ENCODE measurements at places on chromosomes 3 and 15. TPM values are rescaled to one million over a fixed set of nuclear protein-coding genes. Genes with fewer than 3 reads are reported as not detected.

DNA sequence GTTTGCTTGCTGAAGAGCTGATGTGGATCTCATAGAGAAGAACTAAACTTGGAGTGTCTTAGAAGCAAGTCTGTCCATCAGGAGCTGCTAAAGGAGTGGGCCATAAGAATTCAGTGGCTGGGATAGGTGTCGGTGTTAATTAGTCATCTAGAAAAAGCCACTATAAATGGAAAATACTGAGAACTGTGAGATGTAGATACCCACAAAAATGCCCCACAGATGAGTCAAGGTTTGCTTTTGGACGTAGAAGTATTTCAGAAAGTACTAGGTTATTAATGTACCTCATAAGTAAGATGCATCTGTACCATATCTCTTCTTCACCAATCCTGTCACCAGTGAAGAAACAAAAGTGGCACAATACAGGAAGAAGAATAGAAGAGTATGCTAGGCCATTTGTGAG, 530.9 kb upstream of the TGFBR2 start:
- H3K27me3 ChIP-seq, result no peaks in the 10 kb centered on the region
- H3K27ac ChIP-seq, result no peak overlapping the region
- no peaks in the 10 kb centered on the region for H3K4me1 ChIP-seq
- no peak for DNase-seq

- no peaks in the 10 kb centered on the region for H3K36me3 ChIP-seq
- H3K4me3 ChIP-seq, result no peak overlapping the region
- H3K4me1 ChIP-seq, result peaks cover 21% of the 10 kb centered on the region
- DNase-seq, result peak; percentile 75
- no peaks in the 10 kb centered on the region for H3K27me3 ChIP-seq
These were observed 842 bp downstream of the PCCB start for GRCh38 chr3:136250903-136251460.

DNA sequence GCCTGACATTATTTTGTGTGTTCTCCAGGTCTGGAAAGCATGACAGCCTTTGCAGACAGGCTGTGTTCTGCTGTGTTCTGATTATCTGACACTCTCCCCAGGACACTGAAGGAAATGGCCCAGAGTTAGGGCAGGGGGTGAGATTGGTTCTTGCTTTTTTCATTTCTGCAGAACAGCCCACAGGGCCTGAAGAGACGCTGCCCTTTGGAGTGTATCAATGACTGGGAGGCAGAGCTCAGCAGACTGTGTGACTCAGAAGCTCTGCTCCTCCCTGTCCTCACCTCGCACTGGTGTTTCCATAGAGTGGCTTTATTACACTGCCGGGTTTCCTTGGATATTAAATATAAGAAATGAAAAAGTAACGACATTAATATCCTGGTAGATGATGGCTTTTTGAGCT, 523.6 kb downstream of the NTRK3 start:
- no peak for DNase-seq
- H3K27ac ChIP-seq, result no peak overlapping the region
- H3K36me3 ChIP-seq, result no peaks in the 10 kb centered on the region
- H3K4me3 ChIP-seq, result no peak overlapping the region
- no peaks in the 10 kb centered on the region for H3K4me1 ChIP-seq

- H3K4me3 ChIP-seq, result no peak overlapping the region
- no peaks in the 10 kb centered on the region for H3K27me3 ChIP-seq
- no peak overlapping the region for H3K27ac ChIP-seq
- no peak for DNase-seq
These were observed 791.6 kb downstream of the ROBO1 start for GRCh38 chr3:78976200-78976599.

- H3K36me3 ChIP-seq, result no peaks in the 10 kb centered on the region
- H3K4me3 ChIP-seq, result no peak overlapping the region
- H3K27ac ChIP-seq, result no peak overlapping the region
- no peak for DNase-seq
- H3K27me3 ChIP-seq, result no peaks in the 10 kb centered on the region
These were observed 11.2 kb upstream of the MTMR14 start for GRCh38 chr3:9638155-9638554.

- H3K36me3 ChIP-seq, result no peaks in the 10 kb centered on the region
- no peaks in the 10 kb centered on the region for H3K27me3 ChIP-seq
- H3K27ac ChIP-seq, result no peak overlapping the region
- peak; percentile 10 for DNase-seq
These were observed 184.8 kb upstream of the CHL1 start for GRCh38 chr3:11734-12133.

- no peak overlapping the region for H3K4me3 ChIP-seq
- DNase-seq, result no peak
- H3K4me1 ChIP-seq, result no peaks in the 10 kb centered on the region
These were observed 59.9 kb upstream of the LRTM1 start for GRCh38 chr3:54987719-54988118.

DNA sequence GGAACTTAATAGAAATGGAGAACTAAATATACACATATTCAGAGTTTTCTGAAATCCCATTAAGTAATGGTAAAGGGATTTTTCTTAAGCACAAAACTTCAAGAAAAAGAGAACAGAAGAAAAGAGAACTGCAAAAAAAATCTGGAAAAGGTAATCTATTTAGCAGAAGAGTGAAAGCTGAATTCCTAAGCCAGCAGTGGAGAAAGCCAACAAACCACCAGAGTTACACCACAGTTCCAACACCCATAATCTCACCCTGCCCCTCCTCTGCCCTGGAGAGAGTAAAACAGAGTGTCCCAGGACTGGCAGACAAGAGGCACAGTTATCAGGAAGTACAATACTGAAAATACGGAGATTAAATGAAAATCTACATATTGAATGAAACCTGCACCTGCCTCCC, 29.4 kb downstream of the TP53BP1 start:
- H3K27me3 ChIP-seq, result no peaks in the 10 kb centered on the region
- H3K4me1 ChIP-seq, result no peaks in the 10 kb centered on the region
- no peak overlapping the region for H3K27ac ChIP-seq

DNA sequence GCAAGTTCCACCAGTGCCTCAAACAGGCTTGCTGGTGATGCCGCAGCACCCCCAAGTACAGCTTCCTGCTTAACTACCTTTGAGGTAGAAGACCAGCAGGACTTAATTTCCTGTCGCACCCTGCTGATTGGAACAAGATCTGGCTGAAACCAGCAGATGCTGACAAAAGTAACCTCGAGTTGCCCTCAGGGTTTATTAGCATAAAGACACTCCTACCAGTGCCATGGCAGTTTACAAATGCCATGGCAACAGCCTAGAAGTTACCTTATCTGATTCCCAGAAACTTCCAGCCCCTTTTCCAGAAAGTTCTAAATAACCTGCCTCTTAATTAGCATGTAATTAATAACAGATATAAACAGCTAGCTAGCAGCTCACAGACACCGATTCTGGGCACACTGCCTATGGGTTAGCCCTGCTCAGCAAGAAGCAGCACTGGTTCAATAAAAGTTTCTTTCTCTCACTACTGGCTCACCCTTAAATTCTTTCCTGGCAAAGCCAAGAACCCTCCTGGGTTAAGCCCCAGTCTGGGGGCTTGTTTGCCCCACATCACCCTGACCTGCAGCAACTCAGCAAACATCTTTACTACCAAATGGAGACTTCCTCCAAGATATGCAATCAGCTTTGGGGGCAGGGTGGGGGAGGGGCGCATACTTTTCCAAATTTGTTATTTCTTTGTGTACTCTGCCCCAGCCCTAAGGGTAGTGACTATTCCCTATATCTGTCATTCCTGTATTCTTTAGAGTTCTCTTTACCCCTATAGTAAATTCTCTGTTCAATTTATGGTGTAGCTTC, 54.2 kb downstream of the MAP4 start:
- H3K27ac ChIP-seq, result no peak overlapping the region
- no peaks in the 10 kb centered on the region for H3K36me3 ChIP-seq

- peaks cover 11% of the 10 kb centered on the region for H3K4me1 ChIP-seq
- H3K4me3 ChIP-seq, result no peak overlapping the region
- H3K27ac ChIP-seq, result no peak overlapping the region
- H3K27me3 ChIP-seq, result no peaks in the 10 kb centered on the region
- no peaks in the 10 kb centered on the region for H3K36me3 ChIP-seq
These were observed 109.7 kb downstream of the SV2B start for GRCh38 chr15:91209726-91210125.

DNA sequence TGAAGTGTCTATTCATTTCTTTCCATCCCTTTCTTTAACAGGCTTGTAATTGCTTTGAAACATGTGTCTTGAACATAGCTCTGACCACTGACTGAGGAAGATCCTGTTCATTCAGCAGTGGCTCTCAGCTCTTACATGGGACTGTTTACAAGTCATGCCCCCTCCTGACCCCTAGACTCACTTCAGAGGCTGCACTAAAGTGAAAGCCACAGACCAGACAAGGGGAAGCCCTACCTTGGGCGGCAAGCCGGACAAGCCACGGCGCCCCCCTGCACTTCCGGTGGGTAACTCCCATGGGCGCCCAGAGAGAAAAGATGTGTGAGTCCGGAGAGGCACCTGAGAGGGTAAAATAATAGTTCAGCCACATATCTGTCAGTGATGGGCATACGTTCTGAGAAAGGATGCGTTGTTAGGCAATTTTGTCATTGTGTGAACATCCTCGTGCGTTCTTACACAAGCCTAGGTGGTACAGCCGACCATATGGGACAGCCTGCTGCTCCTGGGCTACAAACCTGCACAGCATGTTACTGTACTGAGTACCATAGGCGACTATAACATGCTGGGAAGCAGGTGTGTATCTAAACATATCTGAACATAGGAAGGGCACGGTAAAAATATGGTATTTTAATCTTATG, 116.2 kb downstream of the CHSY1 start:
- no peak overlapping the region for H3K4me3 ChIP-seq
- H3K36me3 ChIP-seq, result no peaks in the 10 kb centered on the region
- H3K27me3 ChIP-seq, result no peaks in the 10 kb centered on the region
- no peaks in the 10 kb centered on the region for H3K4me1 ChIP-seq
- no peak overlapping the region for H3K27ac ChIP-seq

DNA sequence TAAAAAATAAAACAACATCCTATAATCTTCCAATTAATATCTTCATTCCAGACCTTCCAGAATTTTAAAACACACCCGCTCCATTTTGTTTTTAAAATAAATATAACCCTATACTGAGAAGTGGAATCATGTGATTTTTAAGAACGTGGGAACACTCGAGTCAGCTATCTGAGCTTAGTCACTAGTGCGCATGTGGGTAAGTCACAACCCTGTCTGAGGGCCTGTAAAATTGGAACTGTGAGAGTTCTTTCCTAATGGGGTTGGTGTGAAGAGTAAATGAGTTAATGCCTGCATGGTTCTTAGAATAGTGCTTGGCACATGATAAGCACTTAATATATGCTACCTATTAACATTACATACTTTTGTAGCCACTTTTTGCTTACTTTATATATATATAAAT, 19.9 kb upstream of the POLR2M start:
- H3K27me3 ChIP-seq, result no peaks in the 10 kb centered on the region
- H3K4me1 ChIP-seq, result peaks cover 36% of the 10 kb centered on the region
- H3K4me3 ChIP-seq, result no peak overlapping the region
- peak overlapping the region; percentile 58 for H3K27ac ChIP-seq
- H3K36me3 ChIP-seq, result no peaks in the 10 kb centered on the region

DNA sequence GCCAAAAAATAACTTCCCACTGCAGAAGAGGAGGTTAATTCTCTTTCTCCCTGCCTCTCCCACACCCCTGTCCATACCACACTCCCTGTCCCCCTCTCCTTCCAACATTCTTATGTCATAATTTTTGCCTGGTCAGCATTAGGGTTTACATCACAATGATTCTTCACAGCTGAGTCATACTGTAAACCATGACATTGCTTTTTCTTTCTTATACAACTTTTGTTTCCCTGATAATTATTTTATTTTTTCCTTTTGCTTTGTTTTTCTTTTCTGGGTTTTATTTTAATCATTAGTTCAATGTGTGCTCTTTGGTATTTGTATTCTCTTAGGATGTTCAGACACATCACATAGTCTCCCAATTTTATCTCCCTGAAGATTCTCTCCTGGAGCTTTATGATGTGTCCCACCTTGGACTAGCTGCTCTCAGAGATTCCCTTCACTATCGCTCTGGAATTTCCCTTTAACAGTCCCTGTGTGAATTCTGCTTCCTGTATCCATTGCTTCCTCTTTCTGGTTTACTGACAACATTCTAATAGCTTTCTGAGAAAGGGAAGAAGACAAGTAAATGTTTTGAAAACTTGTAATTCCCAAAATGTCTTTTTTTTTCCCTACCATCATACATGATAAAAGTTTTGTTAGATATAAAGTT, 70.7 kb downstream of the SOX2 start:
- no peak overlapping the region for H3K4me3 ChIP-seq
- DNase-seq, result no peak
- no peaks in the 10 kb centered on the region for H3K36me3 ChIP-seq
- no peaks in the 10 kb centered on the region for H3K27me3 ChIP-seq
- H3K4me1 ChIP-seq, result no peaks in the 10 kb centered on the region

Gene LRRN1
- total RNA-seq, result 1.6 TPM

Gene XCR1
- not detected for total RNA-seq

Gene NRG4
- 11.5 TPM for total RNA-seq

Gene PEX11A
- total RNA-seq, result 25.1 TPM

Gene CX3CR1
- not detected for total RNA-seq

Gene GP5
- not detected for total RNA-seq

All from body of pancreas (tissue), 4 donors.